NCI-H2227 treated with DMSO at 0.1 percent for 48 hours (cell line): ENCODE measurements at places on chromosomes 12 and 14.

- no peak for DNase-seq
Measured at GRCh38 chr12:132253698-132254480, 75.5 kb downstream of the GALNT9 start.

GRCh38 chr12:124381456-124382296 is 86.8 kb downstream of the RFLNA start:
- DNase-seq: no peak

GRCh38 chr12:52029685-52030084 is 21.6 kb upstream of the NR4A1 start:
- DNase-seq: peak; percentile 41

GRCh38 chr12:43255522-43256111 is 296.4 kb downstream of the ADAMTS20 start:
- DNase-seq: no peak

- DNase-seq: no peak
Measured at GRCh38 chr12:115306380-115306779, 622.4 kb upstream of the TBX3 start.

GRCh38 chr14:51963286-51963685 is 26.1 kb upstream of the RTRAF start:
- no peak for DNase-seq

- DNase-seq: no peak
Measured at GRCh38 chr12:7555752-7556151, 52.2 kb upstream of the CD163 start.

DNA sequence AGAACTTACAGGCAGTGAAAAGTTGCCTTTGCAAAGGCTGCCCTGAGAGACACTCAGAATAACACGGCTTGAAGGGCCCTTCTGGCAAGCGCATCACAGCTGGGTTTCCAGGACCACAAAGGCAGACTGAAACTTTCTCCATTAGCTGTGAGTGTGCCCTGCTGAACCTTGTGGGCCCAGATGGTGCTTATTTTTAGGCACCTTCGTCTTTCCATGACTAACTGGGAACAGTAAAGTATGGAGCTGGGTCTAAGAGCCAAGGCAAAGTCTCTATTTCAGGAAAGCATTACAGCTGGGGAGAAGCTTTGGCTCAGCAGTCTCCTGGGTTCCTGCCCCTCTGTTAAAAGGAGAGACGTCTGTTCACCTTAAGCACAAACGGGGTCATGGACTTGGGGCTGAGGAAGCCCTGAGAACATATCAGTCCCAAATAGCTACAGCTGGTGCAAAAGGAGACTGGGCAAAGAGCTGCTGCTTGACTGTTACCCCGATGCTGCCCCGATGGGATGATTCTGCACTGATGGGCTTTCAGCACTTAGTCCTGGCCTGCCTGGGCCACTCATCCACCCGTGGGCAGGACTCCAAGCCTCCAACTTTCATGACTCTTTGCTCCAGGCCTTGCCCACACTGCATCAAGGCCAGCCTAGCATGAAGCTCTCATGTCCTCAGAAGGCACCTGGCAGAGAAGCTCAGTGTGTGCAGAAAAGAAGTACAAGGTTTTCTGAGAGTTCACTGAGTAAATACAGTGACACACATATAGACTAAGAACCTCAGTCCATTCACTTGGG is 248.3 kb downstream of the PHLDA1 start:
- DNase-seq: no peak

- no peak for DNase-seq
Measured at GRCh38 chr12:13187399-13187798, 9.1 kb upstream of the EMP1 start.

GRCh38 chr12:116053479-116054200 is 223.9 kb downstream of the MED13L start:
- DNase-seq: no peak

GRCh38 chr14:53409289-53409688 is 256.2 kb upstream of the DDHD1 start:
- no peak for DNase-seq

- no peak for DNase-seq
Measured at GRCh38 chr12:94798113-94798512, 147.8 kb upstream of the TMCC3 start.

DNA sequence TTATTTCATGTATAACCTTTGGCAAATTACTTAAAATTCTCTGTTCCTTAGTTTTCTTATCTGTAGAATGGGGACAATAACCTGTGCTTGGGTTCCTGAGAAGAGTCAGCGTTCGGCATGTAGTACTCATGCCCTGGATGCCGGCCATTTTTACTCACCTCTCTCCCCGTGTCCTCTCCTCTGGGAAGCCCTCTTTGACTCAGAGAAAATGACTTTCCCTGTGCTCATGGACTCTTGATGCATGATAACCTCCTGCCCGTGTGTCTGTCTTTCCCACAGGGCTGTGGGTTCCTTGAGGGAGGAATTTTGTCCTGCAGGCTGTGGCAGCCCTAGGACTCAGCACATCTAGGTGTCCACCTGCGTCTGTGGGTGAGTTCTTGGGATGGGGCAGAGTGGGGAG is 5.8 kb upstream of the C1RL start:
- no peak for DNase-seq

GRCh38 chr12:67750513-67751183 is 102.1 kb downstream of the DYRK2 start:
- no peak for DNase-seq

GRCh38 chr12:49388682-49389386 is 21.6 kb downstream of the SPATS2 start:
- no peak for DNase-seq
